Common myeloid progenitor, CD34-positive (primary cell): ENCODE measurements at places on chromosomes 3 and 15.

- H3K36me3 ChIP-seq: no peaks in the 10 kb centered on the region
- DNase-seq: no peak
- H3K4me1 ChIP-seq: peaks cover 2% of the 10 kb centered on the region
- H3K4me3 ChIP-seq: no peak overlapping the region
Measured at GRCh38 chr3:158489181-158489580, 81.8 kb upstream of the MLF1 start.

DNA sequence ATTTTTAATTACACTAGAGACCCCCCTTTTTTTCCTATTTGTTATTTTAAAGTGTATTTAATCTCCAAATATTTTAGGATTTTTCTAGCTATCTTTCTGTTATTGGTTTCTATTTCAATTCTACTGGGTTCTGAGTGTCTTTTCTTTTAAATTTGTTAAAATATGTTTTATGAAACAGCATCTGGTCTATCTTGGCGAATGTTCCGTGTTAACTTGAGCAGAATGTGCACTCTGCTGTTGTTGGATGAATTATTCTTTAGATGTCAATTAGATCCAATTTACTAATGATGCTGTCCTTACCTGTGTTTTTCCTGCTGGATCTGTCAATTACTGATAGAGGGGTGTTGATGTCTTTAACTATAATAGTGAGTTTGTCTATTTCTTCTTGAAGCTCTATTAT lies 462.0 kb upstream of the CNTN3 start:
- H3K36me3 ChIP-seq: no peaks in the 10 kb centered on the region
- H3K27ac ChIP-seq: no peak overlapping the region
- H3K4me3 ChIP-seq: no peak overlapping the region

- peaks cover 7% of the 10 kb centered on the region for H3K4me1 ChIP-seq
- H3K36me3 ChIP-seq: no peaks in the 10 kb centered on the region
- no peak overlapping the region for H3K4me3 ChIP-seq
- H3K27ac ChIP-seq: no peak overlapping the region
- no peak for DNase-seq
- no peaks in the 10 kb centered on the region for H3K27me3 ChIP-seq
Measured at GRCh38 chr3:155496206-155496605, 202.7 kb upstream of the STRIT1 start.

DNA sequence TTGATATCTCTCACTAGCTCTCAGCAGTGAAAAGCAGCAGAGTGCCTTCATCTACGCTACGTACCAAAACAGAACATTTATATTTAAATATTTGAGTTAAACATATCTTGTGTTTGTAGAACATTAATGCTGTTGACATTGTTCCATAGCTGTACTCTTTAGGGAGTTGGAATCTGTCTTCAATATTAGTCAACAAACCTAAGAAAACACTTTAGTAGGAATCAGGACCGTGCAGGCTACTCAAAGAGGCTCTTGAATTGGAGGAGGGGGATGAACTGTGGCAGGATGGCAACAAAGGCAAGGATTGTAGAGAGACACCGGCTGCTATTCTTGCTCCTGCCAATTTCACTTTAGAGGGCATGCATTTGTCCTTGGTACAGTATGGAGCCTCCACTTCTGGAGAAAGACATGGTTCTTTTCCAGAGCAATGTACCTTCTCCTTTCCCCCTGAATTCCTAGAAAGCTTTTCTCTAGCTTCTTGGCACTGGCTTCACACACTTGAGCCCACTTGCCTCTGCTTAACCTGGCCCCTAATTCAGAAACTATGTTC lies 265.9 kb downstream of the CD47 start:
- no peaks in the 10 kb centered on the region for H3K27me3 ChIP-seq
- H3K27ac ChIP-seq: no peak overlapping the region
- no peaks in the 10 kb centered on the region for H3K36me3 ChIP-seq
- no peak overlapping the region for H3K4me3 ChIP-seq

DNA sequence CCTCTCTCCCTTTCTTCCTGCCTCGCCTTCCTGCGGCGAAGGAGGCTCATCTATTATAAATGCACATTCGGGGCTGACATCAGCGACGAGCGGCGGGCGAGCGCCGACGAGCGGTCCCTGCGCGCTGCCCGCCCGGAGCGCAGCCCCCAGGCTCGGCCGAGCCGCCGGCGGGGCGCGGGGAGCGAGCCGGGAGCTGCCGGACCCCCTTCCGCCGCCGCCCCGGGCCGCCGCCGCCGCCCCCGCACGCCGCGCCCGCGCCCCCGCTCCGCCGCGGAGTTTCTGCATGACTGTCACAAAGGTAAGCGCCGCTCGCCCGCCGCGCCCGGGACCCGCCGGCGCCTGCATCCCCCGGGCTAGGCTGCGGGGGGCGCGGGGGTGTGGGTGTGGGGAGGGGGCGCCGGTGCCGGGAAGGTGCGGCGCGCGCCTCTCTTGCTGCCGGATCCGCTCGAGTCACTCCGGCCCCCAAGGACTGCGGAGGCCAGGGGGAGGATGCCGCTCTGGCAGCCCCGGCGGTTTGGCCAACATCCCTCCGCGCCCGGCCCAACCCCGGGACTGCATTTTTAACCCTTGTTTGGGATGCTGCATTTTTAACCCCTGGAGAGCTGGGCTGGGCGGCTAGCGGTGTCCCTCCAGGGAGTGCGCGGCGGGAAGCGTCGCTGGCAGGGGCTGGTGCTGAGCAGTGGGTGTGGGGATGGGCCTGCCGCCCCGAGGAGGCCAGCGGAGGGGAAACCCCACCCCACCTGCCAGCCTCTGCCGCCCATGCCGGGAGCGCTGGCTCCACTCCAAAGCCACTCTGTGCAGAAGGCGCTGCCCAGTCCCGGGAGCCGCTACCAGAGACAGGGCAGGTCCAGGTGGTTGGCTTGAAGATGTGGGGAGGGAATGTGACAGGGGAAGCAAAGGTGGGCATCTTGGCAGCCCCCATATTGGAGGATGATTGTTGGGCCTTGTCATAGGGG lies at the start of gene CORO2B:
Gene CORO2B (plus strand): TSS at position 14 of the 956 bp plus-strand sequence. CDS start 270 bp downstream, at position 284.
- H3K4me3 ChIP-seq: peak within 1 kb of the TSS; percentile 60
- no peak for DNase-seq
- H3K27me3 ChIP-seq: no peaks in the 10 kb centered on the region
- H3K4me1 ChIP-seq: no peaks in the 10 kb centered on the region
- no peaks in the 10 kb centered on the region for H3K36me3 ChIP-seq
- H3K27ac ChIP-seq: no peak within 1 kb of the TSS

GRCh38 chr3:171459137-171459941 lies 866 bp downstream of the TNIK start:
- peak; percentile 54 for DNase-seq
- no peaks in the 10 kb centered on the region for H3K36me3 ChIP-seq
- peaks cover 32% of the 10 kb centered on the region for H3K4me1 ChIP-seq
- no peaks in the 10 kb centered on the region for H3K27me3 ChIP-seq
- H3K27ac ChIP-seq: no peak overlapping the region

DNA sequence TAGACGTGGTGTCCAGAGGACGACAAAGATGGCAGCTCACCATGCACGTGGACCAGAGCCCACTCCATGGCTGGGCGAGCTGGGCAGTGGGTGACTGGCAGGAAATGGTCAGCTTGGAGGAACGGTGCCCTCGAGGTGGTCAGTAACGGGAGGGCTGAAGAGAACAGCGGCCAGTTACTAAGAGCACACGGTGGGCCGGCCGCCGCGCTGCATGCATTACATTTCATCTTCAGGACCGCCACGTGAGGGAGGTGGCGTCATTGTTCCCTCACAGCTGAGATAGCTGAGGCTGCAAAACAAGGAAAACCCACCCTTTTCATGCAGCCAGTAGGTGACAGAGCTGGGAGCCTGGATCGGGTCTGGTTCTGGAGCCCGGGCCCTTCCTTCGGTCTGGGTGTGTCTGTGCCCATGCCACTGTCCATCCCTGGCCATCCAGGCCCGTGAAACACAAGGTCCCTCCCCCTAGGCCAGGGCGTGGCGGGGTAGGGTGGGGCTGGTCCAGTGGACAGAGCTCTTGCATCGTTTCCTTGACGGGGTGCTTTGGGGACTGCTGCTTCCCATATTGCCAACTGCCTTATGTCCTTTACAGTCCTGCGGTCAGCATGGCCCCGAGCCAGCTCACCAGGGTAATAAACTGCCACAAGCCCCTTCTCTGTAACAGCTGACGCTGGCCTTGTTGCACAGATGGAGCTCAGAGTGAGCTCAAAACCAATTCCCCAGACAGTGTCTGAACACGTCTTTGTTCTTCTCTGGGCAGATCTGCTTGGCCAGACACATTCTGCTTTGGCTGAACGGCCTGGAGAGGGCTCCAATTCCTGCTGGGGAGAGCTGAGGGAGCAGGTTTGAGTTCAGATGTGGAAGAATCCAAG lies 51.8 kb downstream of the RGMA start:
- H3K4me3 ChIP-seq: no peak overlapping the region
- DNase-seq: no peak
- no peaks in the 10 kb centered on the region for H3K36me3 ChIP-seq
- H3K27me3 ChIP-seq: no peaks in the 10 kb centered on the region
- H3K4me1 ChIP-seq: peaks cover 61% of the 10 kb centered on the region
- no peak overlapping the region for H3K27ac ChIP-seq

DNA sequence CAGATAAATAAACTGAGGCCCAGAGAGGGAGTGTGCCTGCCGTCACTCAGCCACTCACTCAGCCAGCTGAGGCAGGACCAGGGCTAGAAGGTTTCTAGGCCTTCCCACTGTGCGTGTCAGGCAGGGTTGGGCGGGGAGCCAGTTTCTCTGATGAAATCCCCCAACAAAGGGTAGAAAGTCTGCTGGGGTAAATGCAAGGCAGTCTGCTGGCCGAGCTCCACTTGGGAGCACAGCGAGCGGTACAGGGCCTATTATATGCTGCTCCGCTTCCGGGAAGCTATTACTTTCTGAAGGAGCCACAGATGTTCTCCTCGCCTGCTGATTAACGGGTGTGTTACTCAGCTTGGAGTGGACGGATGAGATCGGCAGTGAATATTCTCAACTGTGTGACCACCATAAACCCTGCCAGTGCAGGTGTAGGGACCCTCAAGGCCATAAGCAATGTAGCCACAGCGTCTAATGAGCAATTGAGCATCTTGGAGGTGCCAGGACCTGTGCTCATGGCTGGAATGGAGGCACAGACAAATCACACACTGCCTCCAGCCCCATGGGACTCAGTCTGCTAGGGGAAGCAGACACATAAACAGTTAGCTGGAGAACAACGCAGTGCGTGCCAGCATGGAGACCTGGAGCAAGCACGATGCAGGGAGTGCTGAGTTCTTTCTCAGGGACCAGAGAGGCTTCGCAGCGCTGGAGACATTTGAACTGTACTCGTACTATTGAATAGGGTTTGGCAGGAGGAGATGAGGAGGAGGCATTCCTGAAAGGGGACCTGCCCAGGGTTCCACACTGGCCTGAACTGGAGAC lies 42.1 kb downstream of the CORO2B start:
- H3K4me1 ChIP-seq: no peaks in the 10 kb centered on the region
- DNase-seq: no peak
- no peak overlapping the region for H3K4me3 ChIP-seq

GRCh38 chr3:122484985-122485384 lies 29.8 kb downstream of the KPNA1 start:
- no peak overlapping the region for H3K27ac ChIP-seq
- no peak overlapping the region for H3K4me3 ChIP-seq
- DNase-seq: no peak
- H3K36me3 ChIP-seq: peaks cover 18% of the 10 kb centered on the region
- peaks cover 4% of the 10 kb centered on the region for H3K4me1 ChIP-seq
